ENCODE measurements at places on chromosomes 1 and 21. TPM values are rescaled to one million over a fixed set of nuclear protein-coding genes. Genes with fewer than 3 reads are reported as not detected.

Gene CAMK2N1
- total RNA-seq, result 34.7 TPM

DNA sequence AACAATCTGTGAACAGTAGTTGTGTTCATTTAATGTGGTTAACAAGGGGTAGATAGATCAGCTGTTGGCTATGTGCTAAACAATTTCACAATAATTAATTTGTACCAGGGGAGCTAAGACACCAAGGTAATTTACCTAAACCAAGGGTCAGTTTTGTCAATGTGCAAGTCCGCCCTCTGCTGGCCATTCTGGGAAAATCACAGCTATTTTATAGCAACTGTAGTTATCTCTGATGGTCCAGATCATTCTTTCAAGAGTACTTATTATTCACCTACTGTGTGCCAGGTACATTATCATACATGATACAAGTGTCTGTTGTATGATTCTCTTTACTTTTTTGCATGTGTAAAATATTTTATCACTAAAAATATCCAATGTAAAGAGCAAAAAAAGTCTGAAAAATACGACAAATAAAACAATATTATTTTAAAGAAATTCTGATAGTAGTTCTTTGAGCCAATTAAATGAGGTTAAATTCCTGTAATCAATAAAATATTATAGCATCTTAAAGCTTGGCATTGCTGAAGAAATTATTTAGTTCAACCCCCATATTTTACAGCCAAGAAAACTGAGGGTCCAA is 312.3 kb upstream of the FAM78B start:
- H3K4me1 ChIP-seq, result no peaks in the 10 kb centered on the region
- no peak overlapping the region for H3K4me3 ChIP-seq

GRCh38 chr1:166852918-166853317 is 13.6 kb downstream of the POGK start:
- peaks cover 27% of the 10 kb centered on the region for H3K36me3 ChIP-seq
- H3K4me1 ChIP-seq, result peaks cover 8% of the 10 kb centered on the region
- H3K4me3 ChIP-seq, result no peak overlapping the region
- no peaks in the 10 kb centered on the region for H3K27me3 ChIP-seq

GRCh38 chr1:205048382-205048781 is 5.4 kb downstream of the CNTN2 start:
- H3K36me3 ChIP-seq, result no peaks in the 10 kb centered on the region
- H3K4me1 ChIP-seq, result peaks cover 33% of the 10 kb centered on the region
- H3K27ac ChIP-seq, result no peak overlapping the region
- DNase-seq, result no peak
- peaks cover 37% of the 10 kb centered on the region for H3K27me3 ChIP-seq

GRCh38 chr21:28135646-28136045 is 857.0 kb downstream of the LTN1 start:
- DNase-seq, result no peak
- no peaks in the 10 kb centered on the region for H3K27me3 ChIP-seq
- no peak overlapping the region for H3K4me3 ChIP-seq
- no peaks in the 10 kb centered on the region for H3K36me3 ChIP-seq

GRCh38 chr1:229836324-229836723 is 210.3 kb downstream of the URB2 start:
- H3K4me3 ChIP-seq, result no peak overlapping the region
- no peak overlapping the region for H3K27ac ChIP-seq
- DNase-seq, result no peak
- H3K4me1 ChIP-seq, result no peaks in the 10 kb centered on the region
- H3K36me3 ChIP-seq, result no peaks in the 10 kb centered on the region

DNA sequence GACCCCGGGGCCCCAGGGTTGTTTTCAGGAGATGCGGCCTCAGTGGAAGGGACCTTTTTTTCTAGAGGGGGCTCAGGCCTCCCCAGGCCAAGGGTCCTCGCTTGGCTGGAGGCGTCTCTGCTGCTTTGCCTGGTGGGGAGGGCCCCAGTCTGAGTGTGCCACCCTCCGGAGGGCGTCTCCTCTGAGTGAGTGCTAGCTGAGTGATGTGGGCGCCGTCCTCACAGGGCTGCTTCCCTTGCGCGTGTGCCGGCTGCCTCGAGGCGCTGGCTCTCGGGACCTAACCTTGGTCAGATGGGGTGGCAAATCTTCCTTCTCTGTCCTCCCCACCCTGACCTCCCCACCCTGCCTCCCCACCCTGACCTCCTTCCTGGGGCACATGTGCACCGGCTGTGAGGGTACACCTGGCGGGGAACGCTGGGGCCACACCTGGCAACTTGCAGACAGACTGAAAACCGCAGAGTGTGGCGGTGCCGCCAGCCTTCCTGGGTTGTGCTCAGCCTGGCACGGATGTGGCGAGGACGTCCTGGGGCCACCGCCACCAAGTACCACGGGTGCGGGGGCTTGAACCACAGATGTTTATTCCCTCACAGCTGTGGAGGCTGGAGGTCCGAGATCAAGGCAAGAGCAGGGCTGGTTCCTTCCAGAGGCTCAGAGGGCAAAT is 93.0 kb upstream of the TTC34 start:
- DNase-seq, result no peak
- H3K36me3 ChIP-seq, result peaks cover 13% of the 10 kb centered on the region
- no peaks in the 10 kb centered on the region for H3K4me1 ChIP-seq
- no peak overlapping the region for H3K27ac ChIP-seq
- H3K4me3 ChIP-seq, result no peak overlapping the region
- no peaks in the 10 kb centered on the region for H3K27me3 ChIP-seq
